Right renal cortex interstitium (tissue), 3 donors: ENCODE measurements at places on chromosomes 3 and 15. TPM values are rescaled to one million over a fixed set of nuclear protein-coding genes. Genes with fewer than 3 reads are reported as not detected.

DNA sequence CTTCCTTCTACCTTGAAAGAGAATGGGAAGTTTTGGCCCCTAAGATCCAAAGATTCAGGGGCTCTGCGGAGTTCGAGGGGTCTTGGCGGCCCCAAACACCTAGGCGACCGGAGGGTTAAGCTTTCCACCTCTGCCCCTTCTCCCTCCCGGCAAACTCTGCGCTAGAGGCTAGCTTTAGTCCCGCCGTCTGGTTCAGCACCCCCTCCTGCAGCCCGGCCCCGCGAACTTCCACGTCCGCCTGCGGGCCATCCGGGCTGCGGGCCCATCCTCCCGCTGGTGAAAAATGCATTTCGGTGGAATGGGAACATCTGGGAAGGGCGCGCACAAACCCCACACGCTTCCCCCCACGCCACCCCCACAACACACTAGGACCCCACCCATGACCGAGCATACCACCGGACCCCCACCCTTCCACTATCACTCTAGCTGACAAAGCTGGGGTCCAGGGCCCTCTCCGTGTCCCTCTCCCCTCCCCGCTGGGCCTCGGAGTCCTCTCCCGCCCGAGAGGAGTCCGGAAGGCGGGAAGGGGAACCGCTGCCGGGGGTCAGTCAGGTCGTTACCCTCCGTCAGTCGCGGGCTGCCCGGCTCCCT lies 1.0 kb downstream of the SHOX2 start:
- DNase-seq: no peak

The TRIM42 gene
- not detected for polyA plus RNA-seq

- DNase-seq: no peak
Measured at GRCh38 chr3:113218681-113219045, 7.3 kb downstream of the BOC start.

DNA sequence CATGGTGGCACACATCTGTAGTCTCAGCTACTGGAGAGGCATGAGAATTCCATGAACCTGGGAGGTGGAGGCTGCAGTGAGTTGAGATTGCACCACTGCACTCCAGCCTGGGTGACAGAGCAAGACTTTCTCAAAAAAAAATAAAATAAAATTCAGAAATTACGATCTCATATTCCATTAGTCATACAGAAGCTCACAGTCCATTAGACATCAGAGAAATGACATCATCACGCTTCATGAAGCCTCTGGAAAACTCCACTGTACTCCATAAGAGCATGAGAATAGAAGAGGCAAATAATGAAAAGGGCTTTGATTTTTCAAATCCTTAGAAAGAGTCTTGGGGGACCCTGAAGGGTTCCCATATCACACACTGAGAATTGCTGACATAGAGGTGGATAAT lies 145.0 kb upstream of the MITF start:
- no peak for DNase-seq

The MORC1 gene
- polyA plus RNA-seq: 0.61 TPM

The KLHDC8B gene
- 41.5 TPM for polyA plus RNA-seq

DNA sequence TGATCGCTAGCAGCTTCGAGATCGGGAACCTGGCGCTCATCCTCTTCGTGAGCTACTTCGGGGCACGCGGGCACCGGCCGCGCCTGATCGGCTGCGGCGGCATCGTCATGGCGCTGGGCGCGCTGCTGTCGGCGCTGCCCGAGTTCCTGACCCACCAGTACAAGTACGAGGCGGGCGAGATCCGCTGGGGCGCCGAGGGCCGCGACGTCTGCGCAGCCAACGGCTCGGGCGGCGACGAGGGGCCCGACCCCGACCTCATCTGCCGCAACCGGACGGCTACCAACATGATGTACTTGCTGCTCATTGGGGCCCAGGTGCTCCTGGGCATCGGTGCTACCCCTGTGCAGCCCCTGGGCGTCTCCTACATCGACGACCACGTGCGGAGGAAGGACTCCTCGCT lies 62.5 kb downstream of the SLCO3A1 start:
- DNase-seq: no peak

DNA sequence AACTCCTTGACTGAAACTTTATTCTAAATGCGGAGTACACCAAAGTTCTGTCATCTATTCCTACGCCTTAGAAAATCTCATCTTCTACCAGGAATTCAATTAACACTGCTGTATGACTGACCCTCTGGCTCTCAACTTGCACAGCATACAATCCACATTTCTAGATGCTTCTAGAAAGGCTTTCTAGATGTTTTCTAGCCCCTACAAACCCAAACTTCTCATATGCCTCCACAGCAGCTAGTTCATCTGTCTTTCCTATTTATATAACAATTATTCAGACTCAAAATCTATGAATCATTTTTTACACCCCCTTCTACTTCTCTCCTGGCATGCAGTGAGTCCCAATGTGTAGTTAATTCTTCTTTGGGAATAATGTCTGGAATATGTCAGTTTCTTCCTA lies 13.2 kb downstream of the INO80 start:
- no peak for DNase-seq

GRCh38 chr3:54999159-54999558 lies 71.3 kb upstream of the LRTM1 start:
- no peak for DNase-seq

The GCSAM gene
- polyA plus RNA-seq: 0.86 TPM

GRCh38 chr3:5188419-5189221 lies 1.1 kb downstream of the EDEM1 start:
- peak; percentile 32 for DNase-seq

GRCh38 chr15:75659141-75659771 lies 11.5 kb downstream of the SNX33 start:
- no peak for DNase-seq

DNA sequence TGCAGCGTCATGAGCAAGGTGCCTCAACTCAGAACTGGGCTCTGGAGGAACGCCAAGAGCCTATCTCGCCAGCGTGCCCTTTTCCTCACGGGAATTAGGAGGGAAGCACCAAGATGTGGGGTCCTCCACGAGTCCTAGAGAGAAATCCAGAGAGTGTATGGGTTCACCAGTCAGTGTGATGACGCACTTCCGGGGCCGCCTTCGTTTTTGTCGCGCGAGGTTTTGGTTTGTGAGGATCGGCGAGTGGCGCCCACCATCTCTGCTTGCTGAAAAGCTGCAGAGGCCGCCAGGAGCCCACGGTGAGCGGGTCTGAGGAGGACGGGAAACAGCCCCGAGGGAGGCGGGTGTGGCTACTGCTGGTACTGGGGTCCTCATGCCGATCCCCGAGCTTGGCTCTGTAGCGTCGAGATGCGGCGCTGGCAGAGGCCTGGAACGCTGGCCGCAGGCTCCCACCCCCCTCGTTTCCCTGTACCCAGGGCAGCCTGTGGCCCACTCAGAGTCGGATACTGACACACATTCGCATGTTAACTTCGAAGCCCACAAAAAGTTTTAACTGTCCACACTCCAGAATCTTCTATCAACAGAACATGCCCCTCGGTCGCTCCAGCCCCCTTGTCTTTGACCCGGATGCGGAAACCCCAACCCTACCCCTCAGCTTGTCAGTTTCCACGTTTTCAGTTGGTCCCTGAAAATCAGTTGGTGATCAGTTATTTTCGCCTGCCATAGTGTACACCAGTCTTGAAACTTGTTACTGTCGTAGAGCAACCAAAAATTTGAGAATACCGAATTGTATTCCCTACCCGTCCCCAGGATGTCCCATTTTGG lies 30.4 kb downstream of the ZNF662 start:
- peak; percentile 29 for DNase-seq

- DNase-seq: no peak
Measured at GRCh38 chr3:127367593-127367992, 79.7 kb upstream of the PRR20G start.

DNA sequence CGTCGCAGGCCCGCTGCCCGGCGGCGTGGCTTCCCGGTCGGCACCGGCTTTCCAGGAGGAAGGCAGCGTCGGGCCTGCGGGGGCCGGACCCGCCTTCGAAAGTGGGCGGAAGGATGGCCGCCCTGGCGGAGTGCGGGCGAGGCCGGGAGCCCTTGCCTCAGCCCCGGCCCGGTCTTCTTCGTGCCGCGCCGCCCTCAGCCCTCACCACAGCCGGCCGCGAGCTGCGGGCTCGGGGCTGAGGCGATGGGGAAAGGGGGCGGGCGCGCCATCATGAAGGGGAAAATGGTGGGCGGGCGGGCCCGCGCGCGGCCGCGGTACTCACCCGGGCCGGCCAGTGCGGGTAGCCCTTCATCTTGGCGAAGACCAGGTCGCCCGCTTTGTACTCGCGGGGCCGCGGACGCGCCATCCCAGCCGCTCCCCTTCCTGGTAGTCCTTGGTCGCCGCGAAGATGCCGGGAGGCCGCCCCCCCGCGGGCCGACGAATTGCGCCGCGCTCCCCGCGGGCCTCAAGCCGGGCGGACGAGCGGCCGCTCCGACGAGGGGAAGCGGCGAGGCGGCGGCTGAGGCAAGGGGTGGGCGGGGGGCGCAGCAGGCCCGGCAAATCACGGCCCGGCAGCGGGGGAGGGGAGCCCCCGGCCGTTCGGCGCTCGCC lies 489 bp downstream of the HDGFL3 start:
- peak; percentile 14 for DNase-seq

The IL17RD gene
- polyA plus RNA-seq: 52.7 TPM
